MV-4-11 (cell line): ENCODE measurements at places on chromosomes 13 and 19.

DNA sequence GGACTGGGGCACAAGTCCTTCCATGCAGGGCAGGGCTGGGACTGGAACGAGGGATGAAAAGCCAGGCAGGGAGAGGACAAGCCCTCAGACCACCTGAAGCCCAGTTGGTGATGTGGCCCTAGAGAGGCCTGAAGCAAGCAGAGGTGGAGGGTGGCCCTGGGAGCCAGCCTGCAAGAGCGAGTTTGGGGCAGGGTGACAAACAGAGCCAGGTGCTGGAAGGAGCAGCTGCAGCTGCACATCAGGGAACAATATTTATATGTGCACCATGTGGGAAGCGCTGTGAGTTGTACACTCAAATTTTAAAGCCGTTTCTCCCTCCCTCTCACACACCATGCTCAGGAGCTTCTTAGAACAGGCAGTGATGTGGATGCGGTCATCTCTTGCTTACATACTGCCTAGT, 67.8 kb downstream of the FGF9 start:
- DNase-seq, result no peak

GRCh38 chr13:97692628-97693027, 258.7 kb downstream of the RAP2A start:
- no peak for DNase-seq

DNA sequence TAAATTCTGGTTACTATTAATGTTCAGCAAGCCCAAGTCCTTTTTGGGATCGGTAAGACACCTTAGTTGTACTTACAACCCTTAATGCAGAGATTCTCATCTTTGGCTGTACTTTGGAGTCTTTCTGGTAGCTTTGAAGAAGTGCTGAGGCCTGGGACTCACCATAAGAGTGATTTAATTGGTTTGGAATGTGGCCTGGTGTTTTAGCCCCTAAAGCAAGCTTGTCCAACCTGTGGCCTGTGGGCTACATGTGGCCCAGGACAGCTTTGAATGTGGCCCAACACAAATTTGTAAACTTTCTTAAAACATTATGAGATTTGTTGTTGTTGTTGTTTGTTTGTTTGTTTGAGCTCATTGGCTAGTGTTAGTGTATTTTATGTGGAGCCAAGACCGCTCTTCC, 215.3 kb downstream of the ZIC5 start:
- DNase-seq, result no peak

GRCh38 chr19:48650974-48651682, 5.1 kb upstream of the CA11 start:
- DNase-seq, result no peak

DNA sequence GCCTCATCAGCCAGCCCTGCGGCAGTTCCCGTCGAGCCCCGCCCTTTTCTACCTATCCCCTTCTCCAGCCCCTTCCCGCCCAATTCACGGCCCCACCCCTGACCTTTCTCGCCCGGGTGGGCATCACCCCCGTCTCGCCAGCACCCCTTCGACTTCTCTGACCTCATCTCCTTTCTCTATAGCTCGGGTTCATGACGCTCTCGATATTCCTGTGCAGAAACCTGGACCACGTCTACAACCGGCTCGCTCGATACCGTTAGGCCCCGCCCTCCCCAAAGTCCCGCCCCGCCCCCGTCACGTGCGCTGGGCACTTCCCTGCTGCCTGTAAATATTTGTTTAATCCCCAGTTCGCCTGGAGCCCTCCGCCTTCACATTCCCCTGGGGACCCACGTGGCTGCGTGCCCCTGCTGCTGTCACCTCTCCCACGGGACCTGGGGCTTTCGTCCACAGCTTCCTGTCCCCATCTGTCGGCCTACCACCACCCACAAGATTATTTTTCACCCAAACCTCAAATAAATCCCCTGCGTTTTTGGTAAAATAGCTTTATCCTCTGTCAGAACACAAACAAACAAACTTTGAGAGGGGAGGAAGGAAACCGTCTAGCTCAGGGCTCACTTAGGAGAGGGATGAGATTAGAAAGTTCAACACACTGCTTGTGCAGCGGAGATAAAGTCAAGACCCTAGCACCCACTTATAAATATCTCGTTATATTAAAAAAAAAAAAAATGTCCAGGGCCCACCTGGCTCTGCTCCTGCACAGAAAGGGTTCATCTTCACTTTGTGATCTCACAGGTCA, 5.1 kb downstream of the CD37 start:
- DNase-seq, result peak; percentile 29

DNA sequence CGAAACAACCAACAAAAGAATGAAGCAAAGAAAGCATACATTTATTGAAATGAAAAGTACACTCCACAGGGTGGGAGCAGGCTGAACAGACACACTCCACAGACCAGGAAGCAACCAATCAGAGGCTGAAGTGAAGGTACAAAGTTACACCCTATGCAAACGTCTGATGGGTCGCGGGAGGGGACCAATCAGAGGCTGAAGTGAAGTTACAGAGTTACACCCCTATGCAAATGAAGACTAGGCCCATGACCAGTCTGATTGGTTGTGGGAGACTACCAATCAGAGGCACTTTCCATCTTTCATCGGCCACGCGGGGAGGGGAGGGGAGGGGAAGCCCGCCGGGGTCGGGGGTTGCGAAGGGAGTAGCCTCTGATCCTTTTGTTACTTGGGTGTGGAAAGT, 12.4 kb upstream of the FBL start:
- no peak for DNase-seq

DNA sequence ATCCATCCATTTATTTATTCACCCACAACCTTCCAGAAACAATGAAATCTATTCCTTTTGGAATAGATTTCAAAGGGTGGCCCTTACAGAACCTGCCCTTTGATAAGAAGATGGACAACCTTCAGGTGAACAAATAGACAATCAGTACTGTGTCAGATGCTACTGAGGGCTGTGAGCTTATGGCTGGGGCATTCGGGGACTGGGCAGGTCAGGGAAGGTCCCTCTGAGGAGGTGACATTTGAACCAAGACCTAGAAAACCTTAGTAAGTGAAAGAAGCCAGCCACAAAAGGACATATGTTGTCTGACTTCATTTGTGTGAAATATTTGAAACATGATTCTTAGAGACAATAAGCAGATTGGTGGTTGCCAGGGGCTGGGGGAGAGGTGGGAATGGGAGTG, 15.7 kb downstream of the ACTL9 start:
- DNase-seq, result no peak

- DNase-seq, result no peak
Measured at GRCh38 chr19:16470911-16471811, 609 bp downstream of the EPS15L1 start.

DNA sequence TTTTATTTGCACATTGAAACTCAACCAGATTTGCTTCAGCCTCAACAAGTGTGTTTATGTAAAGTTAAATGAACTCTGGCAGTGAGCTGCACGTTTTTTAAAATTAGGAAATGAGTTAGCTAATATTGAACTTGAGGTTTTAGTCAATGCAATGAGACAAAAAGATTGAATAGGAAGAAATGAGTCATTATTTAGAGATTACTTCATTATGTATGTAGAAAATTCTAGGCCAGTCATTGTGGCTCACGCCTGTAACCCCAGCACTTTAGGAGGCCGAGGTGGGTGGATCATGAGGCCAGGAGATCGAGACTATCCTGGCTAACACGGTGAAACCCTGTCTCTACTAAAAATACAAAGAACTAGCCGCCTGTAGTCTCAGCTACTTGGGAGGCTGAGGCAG, 22.8 kb upstream of the CD70 start:
- DNase-seq, result peak; percentile 79

- peak; percentile 92 for DNase-seq
Measured at GRCh38 chr13:35994131-35994966, 136.8 kb downstream of the DCLK1 start.

DNA sequence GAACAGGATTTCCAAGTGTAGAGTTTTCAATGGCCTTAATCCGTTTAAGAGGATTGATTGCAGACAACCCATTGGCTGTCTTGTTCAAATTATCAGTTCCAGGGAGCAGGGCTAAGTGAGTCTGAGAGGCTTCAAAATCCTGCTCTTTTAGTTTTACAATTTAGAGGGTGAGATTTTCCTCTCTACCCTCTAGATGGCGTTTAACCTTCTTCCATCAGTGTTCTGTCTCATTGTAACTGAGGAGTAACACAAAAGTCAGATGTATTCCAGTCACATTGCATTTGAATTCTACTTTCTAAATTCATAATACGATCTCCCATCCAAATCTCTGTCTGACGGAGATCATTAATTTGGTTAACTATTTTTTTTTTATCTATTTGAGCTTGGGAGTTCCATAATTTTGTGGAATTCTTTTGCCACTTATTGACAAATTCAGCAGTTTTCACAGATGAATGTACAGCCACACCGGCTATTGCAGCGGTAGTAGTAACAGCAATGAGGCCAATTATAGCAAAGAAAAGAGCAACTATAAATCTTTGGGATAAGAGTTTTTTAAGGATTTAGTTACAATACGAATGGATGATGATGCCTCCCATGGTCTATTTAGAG, 7.8 kb upstream of the C19orf84 start:
- DNase-seq, result peak; percentile 70

DNA sequence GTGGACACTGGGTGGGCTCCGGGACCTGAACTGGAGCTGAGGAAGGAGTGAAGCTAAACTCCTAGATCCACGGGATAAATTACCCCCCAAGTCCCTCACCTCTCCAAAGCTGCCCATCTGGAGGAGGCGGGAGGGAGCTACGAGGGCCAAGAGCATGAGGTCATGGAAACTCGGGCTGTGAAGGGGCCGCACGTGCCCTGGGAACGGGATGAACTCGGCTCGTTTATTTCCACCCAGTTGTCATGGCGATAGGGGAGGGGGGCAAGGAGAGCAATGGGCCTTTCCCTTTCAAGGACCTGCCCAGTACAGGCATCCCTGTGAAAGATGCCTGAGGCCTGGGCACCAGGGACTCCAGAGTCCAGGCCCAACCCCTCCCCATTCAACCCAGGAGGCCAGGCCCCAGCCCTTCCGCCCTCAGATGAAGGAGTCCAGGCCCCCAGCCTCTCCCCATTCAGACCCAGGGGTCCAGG, 3.8 kb downstream of the PPP1R12C start:
- DNase-seq, result no peak

DNA sequence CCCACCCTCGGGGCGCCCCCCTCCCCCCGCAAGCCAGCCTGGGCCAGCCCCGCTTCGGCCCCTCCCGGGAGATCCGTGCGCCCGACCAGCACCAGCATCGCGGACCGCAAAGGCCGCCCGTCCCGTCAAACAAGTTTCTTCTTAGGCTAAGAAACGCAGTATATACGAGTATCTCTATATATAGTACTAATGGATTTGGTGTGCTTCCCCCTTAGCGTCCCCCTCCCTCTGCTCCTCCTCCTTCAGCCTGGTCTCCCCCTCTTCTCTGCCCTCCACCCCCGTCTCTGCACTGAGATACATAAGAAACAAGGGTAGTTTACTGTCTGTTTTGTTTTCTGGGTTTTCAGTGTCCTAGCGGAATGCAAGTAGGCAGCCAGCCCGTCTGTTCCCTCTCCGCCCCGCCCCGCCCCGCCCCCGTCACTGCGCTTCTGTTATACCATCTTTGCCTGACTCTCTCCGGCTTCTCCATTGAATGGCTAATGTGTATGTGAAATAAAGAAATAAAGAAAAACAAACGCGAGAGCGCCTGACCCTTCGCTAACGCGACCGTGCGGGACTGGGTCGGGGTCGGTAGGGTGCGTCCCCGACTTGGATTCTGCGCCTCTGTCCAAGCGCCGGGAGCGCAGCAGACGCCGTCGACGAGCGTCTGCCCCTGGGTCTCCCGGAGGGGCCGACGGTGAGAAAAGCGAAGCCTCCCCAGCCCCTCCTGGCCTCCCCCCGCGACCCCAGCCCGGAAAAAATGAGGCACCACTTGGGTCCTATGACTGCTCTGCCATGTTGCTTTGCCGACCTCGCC, 4.2 kb downstream of the LYL1 start:
- peak; percentile 46 for DNase-seq

- no peak for DNase-seq
Measured at GRCh38 chr19:3374369-3375112, 8.2 kb downstream of the NFIC start.

- no peak for DNase-seq
Measured at GRCh38 chr13:20588529-20589110, 21.7 kb downstream of the IFT88 start.

DNA sequence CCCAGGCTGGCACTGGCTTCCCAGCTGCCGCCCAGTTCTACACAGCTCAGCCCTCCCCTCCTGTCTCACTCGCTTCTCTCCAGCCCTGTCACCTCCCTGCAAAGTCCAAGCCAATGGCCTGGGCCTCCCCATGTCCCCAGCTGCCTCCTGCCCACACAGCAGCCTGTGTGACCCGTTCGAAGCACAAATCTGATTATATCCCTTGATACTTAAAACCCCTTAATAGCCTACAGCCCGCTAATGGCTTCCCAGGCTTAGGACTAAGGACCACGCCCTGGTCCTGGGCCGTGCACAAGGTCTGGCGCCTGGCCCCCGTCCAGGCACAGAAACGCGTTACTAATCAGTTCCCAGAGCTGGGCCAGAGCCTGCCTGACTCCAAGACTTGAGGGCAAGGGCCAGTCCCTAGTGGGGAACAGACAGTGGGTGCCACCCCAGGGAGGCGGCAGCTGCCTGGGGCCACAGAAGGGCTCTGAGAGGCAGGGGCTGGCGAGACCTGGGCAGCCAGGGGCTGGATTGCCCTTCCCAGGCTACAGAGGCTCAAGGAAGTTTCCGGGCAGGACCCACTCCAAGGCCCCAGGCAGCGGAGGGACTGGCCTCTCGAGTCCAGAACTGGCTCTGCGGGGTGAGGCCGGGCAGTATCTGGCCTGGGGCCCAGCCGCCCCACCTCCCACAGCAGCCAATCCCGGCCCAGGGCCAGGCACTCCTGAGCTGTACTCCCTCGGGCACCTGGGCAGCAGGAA, 10.4 kb downstream of the XAB2 start:
- DNase-seq, result no peak

DNA sequence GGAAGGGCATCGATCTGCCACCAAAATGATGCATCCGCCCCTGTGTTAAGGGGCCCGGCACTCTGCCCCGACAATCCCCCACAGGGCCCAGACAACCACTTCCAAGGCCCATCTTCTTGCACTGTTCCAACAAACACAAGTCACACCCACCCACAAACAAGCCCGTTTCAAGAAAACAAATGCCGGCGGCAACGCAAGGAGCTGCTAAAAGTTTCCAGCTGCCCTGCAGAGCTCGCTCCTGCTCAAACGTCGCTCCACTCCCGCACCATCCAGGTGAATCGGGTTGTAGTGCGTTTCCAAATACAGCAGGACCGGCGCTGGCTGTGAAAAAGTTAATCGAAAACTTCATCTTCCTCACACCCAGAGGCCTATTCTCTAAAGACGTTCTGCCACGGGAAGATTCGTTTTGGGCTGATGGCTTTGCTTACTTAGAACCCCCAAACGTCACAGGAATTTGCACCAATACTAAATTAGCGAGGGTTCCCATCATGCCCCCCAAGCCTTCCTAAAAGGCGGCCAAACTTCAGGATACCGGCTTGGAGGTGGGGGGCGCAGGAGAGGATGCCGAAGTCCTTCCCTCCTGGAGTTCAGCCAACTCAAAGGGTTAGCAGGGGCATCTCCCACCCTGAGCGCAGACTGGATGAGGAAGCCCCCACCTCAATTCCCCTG, 107.4 kb upstream of the DOCK9 start:
- DNase-seq, result no peak

DNA sequence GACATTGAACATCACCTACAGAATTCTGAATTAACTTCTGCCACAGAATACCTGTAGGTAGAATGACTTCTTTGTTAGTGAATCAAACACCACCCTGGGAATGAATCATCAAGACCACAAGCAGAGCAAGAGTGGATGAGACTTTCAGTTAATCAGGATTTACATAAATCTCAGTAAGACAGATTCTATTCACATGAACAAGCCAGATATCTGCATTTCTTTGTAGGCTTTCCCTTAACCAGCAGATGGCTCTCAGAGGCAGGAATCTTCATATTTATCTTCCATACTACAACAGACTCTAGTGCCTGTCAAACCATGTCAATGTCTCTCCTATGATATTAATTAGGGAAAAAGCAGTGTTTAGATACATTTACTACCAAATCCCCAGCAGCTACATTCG, 412.1 kb downstream of the KLF12 start:
- DNase-seq, result no peak
